Muscle of leg (tissue), 16 donors: ENCODE measurements at places on chromosomes 3 and 15. TPM values are rescaled to one million over a fixed set of nuclear protein-coding genes. Genes with fewer than 3 reads are reported as not detected.

- H3K36me3 ChIP-seq = no peaks in the 10 kb centered on the region
- no peaks in the 10 kb centered on the region for H3K27me3 ChIP-seq
- H3K4me1 ChIP-seq = no peaks in the 10 kb centered on the region
- H3K27ac ChIP-seq = no peak overlapping the region
- DNase-seq = peak; percentile 75
Observed at GRCh38 chr15:45458746-45459403, 63.7 kb downstream of the SLC30A4 start.

- no peaks in the 10 kb centered on the region for H3K36me3 ChIP-seq
- H3K4me3 ChIP-seq = no peak overlapping the region
- H3K27ac ChIP-seq = no peak overlapping the region
- no peak for DNase-seq
- no peaks in the 10 kb centered on the region for H3K4me1 ChIP-seq
Observed at GRCh38 chr3:169477790-169478189, 185.7 kb downstream of the MECOM start.

- no peak for DNase-seq
- H3K27me3 ChIP-seq = no peaks in the 10 kb centered on the region
- no peak overlapping the region for H3K4me3 ChIP-seq
- H3K27ac ChIP-seq = no peak overlapping the region
- no peaks in the 10 kb centered on the region for H3K36me3 ChIP-seq
Observed at GRCh38 chr3:40502034-40502433, 3.8 kb upstream of the ZNF620 start.

DNA sequence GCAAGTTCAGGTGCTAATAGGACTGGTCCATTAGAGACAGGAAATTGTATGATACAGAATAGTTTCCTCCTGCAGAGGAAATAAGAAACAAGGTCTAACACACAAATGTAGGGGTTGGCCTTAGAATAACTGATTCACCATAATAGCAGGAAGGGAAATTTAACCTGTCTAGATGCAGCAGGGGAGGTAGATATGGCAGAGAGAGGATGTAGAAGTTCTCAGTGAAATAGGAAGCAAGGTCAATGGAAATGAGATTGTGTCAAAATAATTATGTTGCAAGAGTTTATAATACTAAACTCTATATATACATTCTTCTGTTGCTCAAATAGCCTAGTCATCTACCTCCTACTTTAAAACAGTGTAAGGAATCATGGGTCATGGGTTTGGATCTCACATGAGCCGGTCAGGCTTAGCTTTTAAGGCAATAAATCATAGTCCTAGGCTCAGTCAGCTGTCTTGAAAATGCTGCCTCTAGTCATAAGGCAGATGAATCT lies 17.0 kb downstream of the BCL2A1 start:
- no peak overlapping the region for H3K4me3 ChIP-seq
- no peak for DNase-seq
- H3K27ac ChIP-seq = no peak overlapping the region
- H3K27me3 ChIP-seq = no peaks in the 10 kb centered on the region

The CPLX3 gene
- total RNA-seq = not detected

DNA sequence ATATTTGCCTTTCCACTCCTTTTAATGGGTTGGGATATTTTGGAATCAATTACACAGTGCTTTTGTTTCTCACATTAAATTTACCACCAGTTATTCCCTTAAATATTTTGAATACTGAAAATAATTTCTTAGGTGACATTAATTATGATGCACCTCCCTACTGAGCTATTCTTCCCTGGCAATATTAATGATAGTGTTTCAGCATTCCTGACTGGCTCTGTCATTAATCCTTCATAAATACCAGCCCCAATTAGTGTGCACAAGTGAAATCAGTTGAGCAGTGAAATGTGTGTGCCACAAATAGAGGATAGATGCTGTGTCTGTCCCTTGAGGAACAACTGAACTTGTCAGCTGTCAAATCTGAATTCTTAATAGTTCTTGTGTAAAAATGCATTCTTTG lies 304.0 kb downstream of the CACNA2D3 start:
- H3K36me3 ChIP-seq = no peaks in the 10 kb centered on the region
- peaks cover 7% of the 10 kb centered on the region for H3K4me1 ChIP-seq
- no peak overlapping the region for H3K27ac ChIP-seq
- H3K4me3 ChIP-seq = no peak overlapping the region
- no peaks in the 10 kb centered on the region for H3K27me3 ChIP-seq

DNA sequence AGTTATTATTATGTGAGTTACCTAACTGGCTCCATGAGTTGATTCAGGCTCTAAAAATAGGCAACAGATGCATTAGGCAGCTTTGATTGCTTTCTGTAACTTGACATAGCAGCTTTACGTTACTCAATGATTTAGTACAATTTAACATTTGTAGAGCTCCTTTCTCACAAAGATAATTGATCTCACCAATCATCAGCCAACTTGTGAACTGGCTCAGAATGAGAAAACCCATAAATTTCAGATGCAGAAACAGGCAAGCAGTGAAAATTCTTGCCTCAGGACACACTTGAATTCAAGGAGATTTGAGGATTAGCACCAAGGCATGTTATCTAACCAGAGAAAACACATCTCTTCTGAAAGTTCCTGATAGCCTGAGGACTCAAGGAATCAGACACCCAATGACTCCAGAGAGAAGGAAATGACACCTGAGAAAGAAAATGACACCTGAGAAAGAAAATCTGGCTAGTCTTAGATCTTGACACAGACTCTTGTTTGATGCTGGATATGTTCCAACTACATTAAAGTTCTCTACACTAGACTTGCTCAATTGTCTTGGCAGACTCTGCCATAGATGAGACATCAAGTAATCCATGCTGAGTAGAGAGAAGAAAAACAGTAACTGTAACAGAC lies 315.1 kb upstream of the CBLB start:
- H3K27me3 ChIP-seq = no peaks in the 10 kb centered on the region
- DNase-seq = peak; percentile 43
- no peak overlapping the region for H3K4me3 ChIP-seq
- H3K27ac ChIP-seq = no peak overlapping the region

GRCh38 chr3:65443739-65444446 lies 594.8 kb downstream of the MAGI1 start:
- no peaks in the 10 kb centered on the region for H3K27me3 ChIP-seq
- H3K27ac ChIP-seq = no peak overlapping the region
- DNase-seq = no peak
- H3K4me3 ChIP-seq = no peak overlapping the region
- H3K4me1 ChIP-seq = no peaks in the 10 kb centered on the region

The MELTF gene
- total RNA-seq = 6.1 TPM

DNA sequence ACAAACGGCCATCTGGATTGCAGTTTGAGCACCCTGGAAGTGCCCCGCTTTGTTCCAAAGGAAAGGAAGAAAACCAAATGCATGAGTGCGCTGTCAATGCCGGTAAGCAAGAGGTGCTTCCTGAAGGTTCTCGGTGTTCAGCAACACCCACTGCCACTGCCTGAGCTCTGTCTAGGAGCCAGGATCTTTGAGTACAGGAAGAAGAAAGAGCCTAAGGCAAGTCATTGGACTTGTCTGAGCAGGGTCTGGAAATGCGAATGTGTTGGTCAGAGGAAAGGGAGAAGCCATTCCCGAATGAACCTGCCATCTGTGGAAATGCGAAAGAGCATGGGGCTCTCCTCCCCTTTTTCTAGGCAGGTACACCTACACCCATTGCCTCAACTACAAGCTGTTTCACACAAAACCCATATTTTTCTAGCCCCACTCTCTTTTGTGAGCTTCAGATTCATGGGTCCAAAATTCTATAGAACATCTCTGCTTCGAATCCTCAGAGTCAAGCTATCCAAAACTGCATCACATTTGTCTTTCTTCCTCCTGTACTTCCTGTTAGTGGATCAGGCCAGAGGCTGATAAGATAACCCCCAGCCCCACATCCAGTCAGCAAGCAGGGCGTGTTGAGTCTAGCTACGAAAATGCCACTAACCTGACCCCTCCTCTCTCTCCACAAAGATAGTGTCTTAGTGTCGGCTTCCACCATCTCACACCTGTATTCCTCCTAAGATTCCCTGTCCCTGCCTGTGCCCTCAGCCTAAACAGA lies 55.6 kb upstream of the C15orf61 start:
- no peaks in the 10 kb centered on the region for H3K36me3 ChIP-seq
- no peaks in the 10 kb centered on the region for H3K27me3 ChIP-seq

DNA sequence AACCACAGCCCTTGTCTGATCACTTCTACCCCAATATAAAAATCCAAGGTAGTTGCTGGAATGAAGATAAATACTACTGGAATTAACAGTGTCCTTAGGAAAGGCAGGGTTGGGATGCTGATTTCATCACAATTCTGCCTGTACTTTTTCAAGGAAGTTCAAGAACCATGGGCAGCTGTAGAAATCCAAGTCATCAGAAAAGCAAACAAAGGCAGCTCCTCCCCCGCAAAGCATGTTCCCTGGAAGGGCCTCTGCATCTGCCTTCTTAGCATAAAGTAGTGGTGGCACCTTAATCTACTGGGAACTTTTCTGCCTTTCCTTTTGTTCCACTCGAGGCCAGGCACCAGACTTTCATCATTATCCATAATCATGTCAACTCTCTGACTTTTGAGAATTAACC lies 54.4 kb downstream of the ERC2 start:
- H3K36me3 ChIP-seq = no peaks in the 10 kb centered on the region
- H3K4me1 ChIP-seq = no peaks in the 10 kb centered on the region
- H3K27ac ChIP-seq = no peak overlapping the region
- H3K27me3 ChIP-seq = no peaks in the 10 kb centered on the region

DNA sequence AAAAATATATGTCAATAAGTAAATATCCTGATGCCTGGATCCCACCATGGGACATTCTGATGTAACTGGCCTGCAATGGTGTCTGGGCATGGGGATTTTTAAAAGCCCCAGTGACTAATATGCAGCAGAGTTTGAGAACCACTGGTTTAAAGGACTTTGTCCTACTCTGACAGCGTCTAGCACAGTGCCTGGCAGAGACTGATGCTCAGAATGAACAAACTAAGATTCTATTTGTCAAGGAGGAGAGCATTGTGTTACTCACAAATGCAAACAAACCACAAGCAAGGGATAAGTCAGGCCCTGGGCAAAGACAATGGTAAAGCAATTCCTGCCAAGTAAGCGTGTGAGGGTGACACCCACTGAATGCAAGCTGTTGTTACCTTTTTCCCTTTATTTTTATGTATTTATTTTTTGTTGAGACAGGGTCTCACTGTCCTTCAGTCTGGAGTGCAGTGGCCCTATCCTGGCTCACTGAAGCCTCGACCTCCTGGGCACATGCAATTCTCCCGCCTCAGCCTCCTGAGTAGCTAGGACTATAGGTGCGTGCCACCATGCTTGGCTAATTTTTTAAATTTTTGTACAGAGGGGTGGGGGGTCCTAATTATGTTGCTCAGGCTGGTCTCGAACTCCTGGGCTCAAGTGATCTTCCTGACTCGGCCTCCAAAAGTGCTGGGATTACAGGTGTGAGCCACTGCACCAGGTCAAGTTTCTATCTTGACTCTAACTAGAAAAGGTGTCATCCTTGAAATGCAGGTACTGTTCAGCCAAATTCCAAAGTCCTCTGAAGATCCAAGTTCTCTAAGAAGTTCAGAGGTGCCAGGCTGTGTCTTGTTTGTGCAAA lies 909 bp upstream of the GPD1L start:
- no peaks in the 10 kb centered on the region for H3K27me3 ChIP-seq
- H3K36me3 ChIP-seq = no peaks in the 10 kb centered on the region
- peak overlapping the region; percentile 9 for H3K4me3 ChIP-seq
- DNase-seq = no peak

The NPAP1 gene
- not detected for total RNA-seq

DNA sequence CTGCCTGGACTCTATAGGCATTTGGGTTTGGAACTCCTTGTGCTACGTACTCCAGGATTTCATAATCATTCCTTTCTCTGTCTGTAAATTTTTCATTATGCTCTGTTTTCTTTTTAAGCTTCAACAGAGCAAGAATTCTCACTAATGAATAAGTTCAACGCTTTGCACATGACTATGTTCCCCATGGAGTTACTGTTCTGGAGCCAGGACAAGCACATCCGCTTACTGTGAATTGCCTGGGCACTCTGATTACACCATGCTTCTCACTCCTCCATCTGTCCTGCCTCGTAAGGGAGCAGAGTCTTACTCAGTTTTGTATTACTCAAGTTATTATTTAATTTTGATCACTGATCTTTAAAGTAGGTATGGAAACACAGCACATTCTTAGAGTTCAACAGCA lies 472.7 kb downstream of the RAP2B start:
- no peak overlapping the region for H3K4me3 ChIP-seq
- H3K27me3 ChIP-seq = no peaks in the 10 kb centered on the region
- no peak for DNase-seq
- no peaks in the 10 kb centered on the region for H3K4me1 ChIP-seq
- no peaks in the 10 kb centered on the region for H3K36me3 ChIP-seq

The SHQ1 gene
- total RNA-seq = 20.7 TPM

DNA sequence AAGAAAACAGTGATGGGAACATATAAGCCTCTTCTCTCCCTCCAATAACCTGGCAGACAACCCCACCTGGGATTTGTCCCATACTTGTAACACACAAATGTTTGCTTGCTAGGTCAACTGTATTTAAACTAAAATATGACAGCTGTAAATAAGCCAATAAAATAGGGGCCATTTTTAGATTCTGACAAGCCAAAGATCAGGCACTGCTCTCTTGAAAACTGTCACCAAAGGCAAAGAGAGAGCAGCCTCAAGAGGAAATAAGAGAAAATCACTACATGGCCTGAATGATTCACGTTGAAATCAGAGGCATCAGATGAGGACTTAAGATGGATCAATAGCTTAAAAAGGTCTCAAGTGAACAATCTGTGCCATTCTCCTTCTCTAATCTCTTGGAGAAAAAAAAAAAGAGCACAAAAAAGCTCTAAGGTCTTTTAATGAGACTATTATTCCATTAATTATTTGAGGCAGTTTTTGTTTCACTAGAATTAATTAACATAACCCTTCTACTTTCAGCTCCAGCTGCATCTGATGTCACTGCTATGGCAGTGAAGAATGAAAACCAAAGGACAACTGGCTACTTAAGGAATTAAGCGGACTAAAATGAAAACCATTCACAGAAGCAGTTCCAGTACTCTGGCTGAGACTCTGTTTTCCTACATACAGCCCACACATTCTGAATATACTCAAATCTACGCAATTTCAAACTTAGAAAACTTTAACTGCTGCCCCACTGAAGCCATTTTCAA lies 19.0 kb downstream of the MYO5A start:
- no peaks in the 10 kb centered on the region for H3K4me1 ChIP-seq
- no peak overlapping the region for H3K27ac ChIP-seq
- H3K27me3 ChIP-seq = no peaks in the 10 kb centered on the region
- no peaks in the 10 kb centered on the region for H3K36me3 ChIP-seq
- H3K4me3 ChIP-seq = no peak overlapping the region
- no peak for DNase-seq

The FAM43A gene
- 13.8 TPM for total RNA-seq

The CMTM8 gene
- total RNA-seq = 0.53 TPM

DNA sequence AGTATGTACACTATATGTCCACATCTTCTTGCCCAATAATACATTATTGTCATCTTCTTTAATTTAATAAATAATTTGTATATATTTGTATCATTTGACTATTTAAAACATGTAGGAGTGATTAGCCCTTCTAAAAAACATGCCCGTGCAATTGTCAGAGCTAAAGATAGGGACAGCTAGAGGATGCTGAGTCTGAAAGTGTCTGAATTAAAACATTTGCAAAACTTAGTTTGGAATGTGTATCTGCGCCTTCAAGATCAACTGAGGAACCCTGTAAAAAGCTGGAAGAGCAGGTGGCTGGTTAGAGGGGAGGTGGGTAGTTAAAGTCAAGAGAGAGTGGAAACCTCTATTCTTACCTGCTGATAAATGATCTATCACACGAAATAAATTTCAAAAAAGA lies 4.7 kb downstream of the SLITRK3 start:
- H3K27me3 ChIP-seq = peaks cover 41% of the 10 kb centered on the region
- H3K4me3 ChIP-seq = no peak overlapping the region
- peaks cover 28% of the 10 kb centered on the region for H3K4me1 ChIP-seq
- DNase-seq = no peak
- H3K36me3 ChIP-seq = no peaks in the 10 kb centered on the region
